ENCODE measurements at places on chromosomes 1 and 21.

DNA sequence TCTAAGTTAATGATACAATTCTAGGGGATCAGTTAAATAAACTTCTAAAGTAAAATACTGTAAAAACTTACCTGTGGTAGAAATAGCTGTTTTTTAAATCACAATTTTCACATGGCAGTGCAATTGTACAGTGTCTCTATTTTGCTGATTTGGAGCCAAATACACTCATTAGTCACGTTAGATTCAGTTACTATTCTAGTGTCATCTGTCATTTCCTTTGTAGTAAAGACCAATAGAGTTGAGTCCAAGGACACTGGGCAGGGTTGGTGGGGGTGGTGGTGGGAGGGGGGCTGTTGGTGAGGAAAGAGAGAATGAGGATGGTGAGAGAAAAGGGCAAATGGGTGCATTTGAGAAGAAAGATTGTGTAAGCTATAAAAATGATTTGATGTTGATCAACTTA is 33.6 kb downstream of the CD55 start:
- DNase-seq = no peak

GRCh38 chr1:172948457-172948856 is 102.3 kb downstream of the TNFSF18 start:
- no peak for DNase-seq

- no peak for DNase-seq
These were observed 71.1 kb downstream of the SKI start for GRCh38 chr1:2299131-2299627.

- DNase-seq = no peak
These were observed 129.6 kb downstream of the DPYD start for GRCh38 chr1:97791251-97791650.

- no peak for DNase-seq
These were observed 190.1 kb downstream of the HIVEP3 start for GRCh38 chr1:41728403-41729202.

- no peak for DNase-seq
These were observed 62.0 kb downstream of the TNN start for GRCh38 chr1:175129644-175129996.
